MG63 (cell line): ENCODE measurements at places on chromosomes 11 and 22. TPM values are rescaled to one million over a fixed set of nuclear protein-coding genes. Genes with fewer than 3 reads are reported as not detected.

Gene PANX1
- total RNA-seq: 16.8 and 19.4 TPM in 2 replicates

Gene DUSP8
- total RNA-seq: 1.1 and 4.5 TPM in 2 replicates

Gene ALG8
- 33.6 and 110 TPM in 2 replicates for total RNA-seq

Gene INSC
- total RNA-seq: 4.1 and 6.2 TPM in 2 replicates

Gene SCGB1A1
- not detected in 2 replicates for total RNA-seq

Gene OR2AT4
- total RNA-seq: not detected in 2 replicates

Gene KCNK4
- total RNA-seq: not detected in 2 replicates
